ENCODE measurements at places on chromosomes 12 and 14.

DNA sequence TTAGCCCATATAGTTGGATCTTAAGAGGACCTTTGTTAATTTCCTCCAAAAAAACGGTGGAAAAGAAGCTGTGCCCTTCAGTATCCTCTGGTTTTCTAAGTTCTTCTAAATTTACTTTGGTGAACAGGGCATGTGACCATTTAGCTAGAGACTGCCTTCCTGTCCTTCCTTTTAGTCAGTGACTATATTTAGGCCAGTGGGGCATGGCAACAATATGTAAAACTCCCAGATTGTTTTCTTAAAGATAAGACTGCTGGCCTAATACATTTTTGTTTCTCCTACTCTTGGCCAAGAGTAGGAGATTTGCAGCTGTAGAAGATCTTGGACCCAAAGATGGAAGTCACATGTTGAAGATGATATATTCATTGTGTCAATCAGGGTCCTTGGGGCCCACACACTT, 325.1 kb upstream of the DCN start:
- no peak for DNase-seq

DNA sequence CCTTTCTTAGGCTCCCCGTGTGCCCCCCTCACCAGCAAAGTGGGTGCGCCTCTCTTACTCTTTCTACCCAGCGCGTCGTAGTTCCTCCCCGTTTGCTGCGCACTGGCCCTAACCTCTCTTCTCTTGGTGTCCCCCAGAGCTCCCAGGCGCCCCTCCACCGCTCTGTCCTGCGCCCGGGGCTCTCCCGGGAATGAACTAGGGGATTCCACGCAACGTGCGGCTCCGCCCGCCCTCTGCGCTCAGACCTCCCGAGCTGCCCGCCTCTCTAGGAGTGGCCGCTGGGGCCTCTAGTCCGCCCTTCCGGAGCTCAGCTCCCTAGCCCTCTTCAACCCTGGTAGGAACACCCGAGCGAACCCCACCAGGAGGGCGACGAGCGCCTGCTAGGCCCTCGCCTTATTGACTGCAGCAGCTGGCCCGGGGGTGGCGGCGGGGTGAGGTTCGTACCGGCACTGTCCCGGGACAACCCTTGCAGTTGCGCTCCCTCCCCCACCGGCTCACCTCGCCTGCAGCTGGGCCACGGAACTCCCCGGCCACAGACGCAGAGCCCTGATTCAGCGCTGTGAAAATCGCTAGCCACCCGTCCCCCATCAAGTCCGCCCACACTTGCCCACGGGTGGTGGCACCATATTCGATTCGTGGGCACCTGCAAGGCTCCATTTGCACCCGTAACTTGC, 1.3 kb downstream of the TMEM233 start:
- no peak for DNase-seq

GRCh38 chr12:86170051-86170450, 86.1 kb downstream of the MGAT4C start:
- DNase-seq = no peak

DNA sequence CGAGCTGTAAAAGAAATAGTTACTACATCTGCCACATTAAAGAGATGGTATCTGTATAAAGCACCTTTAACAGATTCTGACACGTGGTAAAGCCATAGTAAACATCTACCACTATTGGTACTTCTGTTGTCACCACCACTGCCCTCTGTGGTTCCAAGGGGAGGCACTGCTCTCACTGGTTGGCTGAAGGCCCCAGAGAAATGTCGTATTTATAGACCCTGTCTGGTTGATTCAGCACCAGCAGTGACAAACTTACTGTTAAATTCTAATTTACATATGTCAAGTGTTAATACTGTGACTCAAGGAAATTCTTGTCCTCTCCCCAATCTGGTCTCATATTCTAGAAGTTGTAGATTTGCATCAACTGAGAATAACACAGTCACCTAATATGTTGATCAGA, 281.1 kb downstream of the ERC1 start:
- DNase-seq = no peak

DNA sequence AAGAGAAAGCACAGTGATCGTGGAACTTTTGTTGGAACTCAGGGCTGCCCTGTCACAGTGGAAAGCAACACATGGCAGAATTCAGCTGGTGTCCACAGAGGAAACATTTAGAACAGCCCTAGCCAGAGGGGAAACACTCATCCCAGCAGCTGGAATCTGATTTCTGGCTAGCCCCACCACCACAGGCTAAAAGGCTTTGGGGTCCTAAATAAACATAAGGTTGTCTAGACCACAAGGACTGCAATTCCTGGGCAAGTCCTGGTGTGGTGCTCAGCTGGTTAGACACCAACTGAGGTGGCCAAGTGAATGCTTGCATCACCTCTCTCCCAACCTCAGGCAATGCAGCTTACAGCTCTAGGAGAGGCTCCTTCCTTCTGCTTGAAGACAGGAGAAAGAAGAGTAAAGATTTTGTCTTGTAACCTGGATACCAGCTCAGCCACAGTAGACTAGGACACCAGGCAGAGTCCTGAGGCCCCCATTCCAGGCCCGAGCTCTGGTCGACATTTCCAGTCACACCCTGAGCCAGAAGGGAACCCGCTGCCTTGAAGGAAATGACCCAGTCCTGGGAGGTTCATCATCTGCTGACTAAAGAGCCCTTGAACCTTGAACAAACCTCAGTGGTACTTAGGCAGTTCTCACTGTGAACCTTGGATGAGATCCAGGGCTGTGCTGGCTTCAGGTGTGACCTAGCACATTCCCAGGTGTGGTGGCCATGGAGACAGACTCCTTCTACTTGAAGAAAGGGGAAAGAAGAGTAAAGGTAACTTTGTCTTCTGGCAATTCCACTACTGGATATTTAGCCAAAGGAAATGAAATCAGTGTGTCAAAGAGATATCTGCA, 85.4 kb upstream of the PLXNC1 start:
- DNase-seq = no peak

DNA sequence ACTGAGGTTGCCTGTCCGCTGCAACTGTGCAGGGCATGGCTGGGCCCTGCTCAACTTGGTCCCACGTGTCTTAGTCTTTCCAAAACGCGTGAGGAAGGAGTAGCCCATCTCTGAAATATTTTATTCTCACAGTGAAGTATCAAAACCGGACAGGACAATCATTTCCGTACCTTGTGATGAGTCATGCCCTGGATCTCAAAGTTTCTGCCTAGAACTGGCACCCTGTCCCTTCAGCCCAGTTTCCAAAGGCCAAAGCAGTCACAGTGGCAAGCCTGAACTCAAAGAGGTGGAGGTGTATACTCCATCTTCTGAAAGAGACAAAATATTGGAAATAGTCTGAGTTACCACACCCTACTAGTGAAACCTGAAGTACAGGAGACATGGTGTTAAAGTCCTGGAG, 28.5 kb upstream of the SRGAP1 start:
- no peak for DNase-seq

DNA sequence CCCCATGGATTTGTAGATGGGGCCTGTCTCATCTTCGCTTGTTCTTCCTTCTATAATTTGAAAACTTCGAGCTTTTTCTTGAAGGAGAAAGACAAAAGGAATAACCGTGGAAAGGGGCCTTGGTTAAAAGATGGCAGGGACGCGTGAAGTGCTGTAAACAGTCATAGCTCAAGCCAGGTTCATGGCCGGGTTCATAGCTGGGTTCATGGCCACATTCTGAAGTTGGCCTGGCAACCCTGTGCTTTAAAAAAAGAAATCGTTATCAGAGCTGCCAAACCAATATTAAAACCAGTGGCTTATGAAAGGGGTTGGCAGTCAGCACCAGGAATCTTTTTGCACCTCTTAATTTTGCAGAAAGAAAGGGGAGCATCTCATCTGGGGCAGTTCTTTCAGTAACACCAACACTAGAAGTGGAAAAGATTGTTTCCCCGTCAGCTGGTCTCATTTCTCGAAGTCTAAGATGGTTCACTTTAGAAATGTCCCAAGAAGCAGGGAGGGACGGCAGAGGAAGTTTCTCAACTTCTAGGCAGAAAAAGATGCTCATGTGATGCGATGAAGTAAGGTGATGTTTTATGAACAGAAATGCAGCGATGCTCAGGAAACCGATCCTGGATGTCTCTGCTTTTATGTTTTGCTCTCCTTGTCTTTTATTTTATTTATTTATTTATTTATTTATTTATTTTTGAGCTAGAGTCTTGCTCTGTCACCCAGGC, 193.1 kb upstream of the TBX3 start:
- DNase-seq = no peak

- no peak for DNase-seq
Measured at GRCh38 chr14:25110106-25110505, 60.2 kb upstream of the STXBP6 start.

DNA sequence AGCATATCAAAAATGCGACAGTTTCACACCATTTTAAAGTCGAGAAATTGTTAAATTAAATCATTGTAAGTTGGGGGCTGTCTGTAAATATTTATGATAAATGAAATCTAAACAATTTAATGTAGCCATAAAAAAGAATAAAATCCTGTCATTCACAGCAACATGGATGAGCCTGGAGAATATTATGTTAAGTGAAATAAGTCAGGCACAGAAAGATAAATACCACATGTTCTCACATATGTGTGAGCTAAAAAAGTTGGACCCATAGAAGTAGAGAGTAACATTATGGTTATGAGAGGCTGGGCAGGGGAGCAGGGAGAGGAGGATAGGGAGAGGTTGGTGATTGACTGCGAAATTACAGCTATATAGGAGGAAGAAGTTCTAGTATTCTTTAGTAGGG, 135.9 kb downstream of the GARIN6 start:
- DNase-seq = no peak

DNA sequence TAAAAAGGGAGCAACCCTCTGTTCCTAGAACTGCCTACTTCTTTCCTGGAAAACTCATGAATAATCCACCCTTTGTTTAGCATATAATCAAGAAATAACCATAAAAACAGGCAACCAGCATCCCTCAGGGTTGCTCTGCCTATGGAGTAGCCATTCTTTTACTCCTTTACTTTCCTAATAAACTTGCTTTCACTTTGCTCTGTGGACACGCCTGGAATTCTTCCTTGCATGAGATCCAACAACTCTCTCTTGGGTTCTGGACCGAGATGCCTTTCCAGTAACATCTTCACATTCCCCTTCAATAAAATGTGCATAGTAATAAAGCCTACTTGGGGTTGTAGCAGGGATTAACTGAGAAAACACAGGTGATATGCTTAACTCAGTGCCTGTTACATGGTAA, 286.4 kb upstream of the AMIGO2 start:
- DNase-seq = no peak

GRCh38 chr12:107351713-107352112, 258.4 kb upstream of the CRY1 start:
- DNase-seq = no peak
